ENCODE measurements at places on chromosomes 6 and 20.

DNA sequence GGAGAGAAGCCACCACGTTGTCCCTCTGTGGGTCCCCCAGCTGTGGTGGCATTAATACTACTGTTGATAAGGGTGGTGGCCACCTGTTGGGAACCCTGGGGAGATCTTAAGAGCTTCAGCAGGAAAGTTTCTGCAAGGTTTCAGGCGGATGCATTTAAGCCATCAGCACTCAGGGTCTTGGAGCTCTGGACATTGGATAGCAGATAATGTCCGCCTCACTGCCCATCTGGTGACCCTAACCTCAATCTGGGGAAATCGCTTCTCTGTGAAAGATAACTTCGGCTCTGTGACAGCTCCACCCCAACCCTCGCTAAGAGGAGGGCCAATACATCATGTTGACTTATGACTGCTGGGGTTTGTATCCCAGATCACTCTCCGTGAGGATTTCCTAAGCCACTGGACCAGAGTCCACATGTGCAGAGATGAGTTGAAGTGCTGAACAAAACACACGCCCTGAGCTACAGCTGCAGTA, 92.9 kb downstream of the FOXC1 start:
- no peak for DNase-seq

- no peak for DNase-seq
Observed at GRCh38 chr6:85065831-85066230, 301.4 kb upstream of the TBX18 start.

- no peak for DNase-seq
Observed at GRCh38 chr20:62403331-62403730, 3.8 kb downstream of the CABLES2 start.

GRCh38 chr20:3119044-3119443, 34.5 kb upstream of the AVP start:
- DNase-seq = no peak

DNA sequence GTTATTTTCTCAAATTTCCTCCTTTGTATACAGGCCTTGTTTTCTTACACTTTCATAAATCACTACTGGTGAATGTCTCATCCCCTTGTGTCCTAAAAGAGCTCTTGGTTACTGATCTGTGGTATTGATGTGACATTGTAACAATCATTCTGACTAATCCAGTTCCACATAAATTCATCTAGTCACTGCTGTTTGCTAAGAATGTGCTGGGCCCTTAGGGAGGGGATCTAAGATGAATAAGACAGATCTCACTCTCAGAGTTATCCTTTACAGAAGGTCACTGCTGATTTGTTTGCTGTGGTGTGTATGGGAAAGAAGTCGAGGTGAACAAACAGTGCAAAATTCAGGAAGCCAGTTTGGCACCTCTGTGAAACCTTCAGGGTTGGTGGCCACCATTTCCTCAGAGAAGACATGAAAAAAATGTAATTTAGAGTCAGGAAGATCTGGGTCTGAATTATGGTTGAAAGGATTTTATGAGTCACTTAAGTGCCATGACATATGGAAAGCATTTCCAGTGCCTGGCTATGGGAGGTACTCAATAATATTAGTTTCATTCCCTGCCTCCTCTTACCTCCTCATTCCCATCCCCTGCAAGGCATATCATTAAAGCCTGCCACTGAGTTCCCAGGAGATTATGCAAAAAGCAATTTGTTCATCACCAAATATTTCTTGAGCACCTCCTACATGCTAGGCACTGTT, 121.8 kb downstream of the COL9A1 start:
- DNase-seq = no peak

- no peak for DNase-seq
Observed at GRCh38 chr6:120671519-120671918, 662.8 kb downstream of the TBC1D32 start.

DNA sequence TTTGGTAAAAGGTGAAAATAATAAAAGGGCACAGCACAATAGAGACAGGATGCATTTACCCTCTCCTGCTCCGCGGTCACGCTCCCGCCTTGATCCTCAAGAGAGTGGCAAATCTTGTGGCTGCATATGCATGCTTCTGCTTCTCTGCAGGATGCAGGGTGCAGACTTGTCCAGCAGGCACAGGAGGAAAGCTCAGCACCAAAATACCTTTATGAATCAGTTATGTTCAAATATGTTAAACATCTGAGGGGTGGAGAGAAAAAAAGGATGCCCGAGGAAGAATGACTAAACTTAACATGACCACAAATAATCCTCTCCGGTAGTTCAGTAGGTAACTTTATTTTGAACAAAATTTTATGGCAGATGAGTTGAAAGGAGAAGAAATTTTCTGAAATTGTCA, 366.1 kb upstream of the SOX4 start:
- no peak for DNase-seq

GRCh38 chr6:91447081-91447480, 860.2 kb upstream of the MAP3K7 start:
- DNase-seq = no peak

GRCh38 chr6:46796848-46797580, 3.8 kb downstream of the MEP1A start:
- DNase-seq = no peak

GRCh38 chr6:61901748-61902147, 384.3 kb downstream of the KHDRBS2 start:
- no peak for DNase-seq

GRCh38 chr6:27311806-27312145, 297 bp downstream of the POM121L2 start:
- no peak for DNase-seq

DNA sequence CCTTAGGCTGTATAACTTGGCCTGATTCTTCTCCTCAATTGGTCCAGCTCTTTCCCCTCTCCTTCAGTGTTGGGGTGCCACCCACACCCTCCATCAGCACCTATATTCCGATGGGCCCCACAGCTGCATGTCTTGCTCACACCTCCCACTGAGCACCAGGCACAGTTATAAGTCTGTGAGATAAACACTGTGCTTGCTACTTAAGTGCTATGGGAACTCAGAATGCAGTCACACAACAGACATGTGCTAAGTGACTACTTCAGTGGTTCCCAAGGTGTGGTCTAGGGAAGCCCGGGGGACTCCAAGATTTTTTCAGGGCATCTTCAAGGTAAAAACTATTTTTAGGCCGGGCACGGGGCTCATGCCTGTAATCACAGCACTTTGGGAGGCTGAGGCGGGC, 7.3 kb downstream of the ZC3H12D start:
- DNase-seq = no peak

GRCh38 chr6:37048851-37049757, 43.6 kb downstream of the FGD2 start:
- peak; percentile 59 for DNase-seq

- no peak for DNase-seq
Observed at GRCh38 chr20:64148581-64148980, 15.7 kb upstream of the MYT1 start.

GRCh38 chr6:127690092-127690491, 113.1 kb downstream of the C6orf58 start:
- DNase-seq = no peak
